Muscle of leg (tissue), 16 donors: ENCODE measurements at places on chromosomes 7 and 10. TPM values are rescaled to one million over a fixed set of nuclear protein-coding genes. Genes with fewer than 3 reads are reported as not detected.

GRCh38 chr7:16933296-16934279 lies 51.8 kb upstream of the AGR3 start:
- H3K27ac ChIP-seq, result no peak overlapping the region
- H3K27me3 ChIP-seq, result no peaks in the 10 kb centered on the region
- no peaks in the 10 kb centered on the region for H3K4me1 ChIP-seq
- no peak overlapping the region for H3K4me3 ChIP-seq
- no peaks in the 10 kb centered on the region for H3K36me3 ChIP-seq
- peak; percentile 53 for DNase-seq

DNA sequence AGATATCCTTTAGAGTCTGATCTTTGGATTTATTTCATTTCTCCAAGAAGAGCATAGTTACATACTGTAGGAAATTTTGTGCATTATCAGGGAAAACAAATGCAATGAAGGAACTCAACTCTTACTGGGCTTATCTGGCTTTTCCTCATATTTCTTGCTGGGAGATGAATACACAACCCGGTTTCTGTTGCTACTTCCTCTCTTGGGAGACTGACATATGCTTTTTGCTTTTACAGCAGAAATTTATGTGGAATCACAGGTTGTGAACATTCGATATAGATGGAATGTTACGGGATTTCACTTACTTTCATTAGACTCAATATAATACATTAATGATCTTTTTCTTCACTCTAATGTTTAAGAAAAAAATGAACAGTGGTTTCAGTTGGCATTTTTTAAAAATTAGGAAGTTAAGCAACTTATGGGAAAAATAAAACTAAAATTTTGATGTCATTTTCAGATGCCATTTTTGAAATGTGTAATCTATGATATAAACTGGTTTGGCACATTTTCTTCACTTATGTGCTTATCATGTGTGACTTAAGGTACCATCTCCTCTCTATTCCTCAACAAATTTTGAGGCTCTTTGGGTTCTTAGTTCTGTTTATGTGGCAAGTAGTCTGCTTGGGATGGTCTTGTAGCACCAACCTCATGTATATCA lies 7.1 kb downstream of the SND1 start:
- H3K4me1 ChIP-seq, result peaks cover 3% of the 10 kb centered on the region
- no peaks in the 10 kb centered on the region for H3K27me3 ChIP-seq
- peaks cover 9% of the 10 kb centered on the region for H3K36me3 ChIP-seq
- H3K4me3 ChIP-seq, result no peak overlapping the region
- H3K27ac ChIP-seq, result no peak overlapping the region

The MBLAC1 gene
- 2.3 TPM for total RNA-seq

The MUC12 gene
- 0.31 TPM for total RNA-seq

- H3K27ac ChIP-seq, result no peak overlapping the region
- no peaks in the 10 kb centered on the region for H3K4me1 ChIP-seq
- H3K27me3 ChIP-seq, result no peaks in the 10 kb centered on the region
- DNase-seq, result no peak
- H3K4me3 ChIP-seq, result no peak overlapping the region
Measured at GRCh38 chr7:125427676-125428075, 498.1 kb upstream of the POT1 start.

- no peak overlapping the region for H3K4me3 ChIP-seq
- H3K4me1 ChIP-seq, result no peaks in the 10 kb centered on the region
Measured at GRCh38 chr7:98051118-98051744, 55.4 kb upstream of the LMTK2 start.

The TRPV5 gene
- total RNA-seq, result 0.04 TPM
